ENCODE measurements at places on chromosomes 2 and 18. TPM values are rescaled to one million over a fixed set of nuclear protein-coding genes. Genes with fewer than 3 reads are reported as not detected.
A peak's percentile ranks its signal among the peaks of the same experiment; 100 is the strongest.

GRCh38 chr2:40480596-40480995 lies 28.7 kb upstream of the SLC8A1 start:
- no peaks in the 10 kb centered on the region for H3K27me3 ChIP-seq
- no peak overlapping the region for H3K27ac ChIP-seq
- no peak for DNase-seq
- no peaks in the 10 kb centered on the region for H3K36me3 ChIP-seq
- no peak overlapping the region for H3K4me3 ChIP-seq

DNA sequence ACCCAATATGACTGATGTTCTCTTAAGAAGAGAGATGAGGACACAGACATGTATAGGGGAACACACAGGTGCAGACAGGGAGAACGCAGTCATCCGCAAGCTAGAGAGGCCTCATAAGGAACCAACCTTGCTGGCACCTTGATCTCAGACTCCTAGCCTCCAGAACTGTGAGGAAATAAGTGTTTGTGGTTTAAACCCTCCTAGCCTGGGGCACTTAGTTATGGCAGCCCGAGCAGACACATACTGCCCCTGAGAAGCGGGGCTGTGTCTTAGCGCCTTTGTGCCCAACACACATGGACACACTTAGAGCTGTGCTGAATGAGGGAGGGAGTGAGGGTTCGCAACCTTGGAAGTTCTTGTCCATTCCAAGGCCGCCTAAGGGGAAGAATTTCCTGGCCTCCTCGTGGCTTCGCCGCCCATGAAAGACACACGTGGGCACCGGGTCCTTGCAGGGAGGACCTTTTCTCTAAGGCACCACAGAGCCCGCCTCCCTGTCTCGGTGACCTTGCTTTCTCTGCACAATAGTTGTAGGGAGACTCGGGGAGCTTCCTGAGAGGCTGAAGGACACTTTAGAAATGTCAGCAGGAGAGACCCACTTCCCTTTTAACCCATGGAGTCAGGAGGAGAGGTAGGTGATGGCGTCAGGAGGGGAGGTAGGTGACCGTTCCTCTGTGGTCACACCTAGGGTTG lies 224.5 kb upstream of the HDAC4 start:
- no peaks in the 10 kb centered on the region for H3K27me3 ChIP-seq
- H3K27ac ChIP-seq = no peak overlapping the region
- no peaks in the 10 kb centered on the region for H3K36me3 ChIP-seq

Gene ABHD1
- total RNA-seq = not detected

DNA sequence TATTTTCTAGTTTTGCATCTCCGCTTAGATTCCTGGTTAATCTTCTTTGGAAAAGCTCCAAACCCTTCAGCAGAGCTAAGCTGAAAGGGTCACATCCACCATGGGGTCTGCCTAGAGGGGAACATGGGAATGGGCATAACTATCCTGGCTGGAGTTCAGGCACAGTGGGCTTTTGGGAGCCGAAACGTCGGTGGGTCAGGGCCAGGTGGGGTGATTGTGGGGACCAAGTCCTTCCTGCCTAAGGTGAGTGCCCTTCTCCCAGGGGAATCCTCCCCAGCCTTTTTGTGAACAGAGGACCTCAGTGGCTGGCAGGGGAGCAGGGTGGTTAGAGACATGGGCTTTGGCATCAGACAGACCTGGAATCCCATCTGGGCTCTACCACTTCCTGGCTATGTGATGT lies 60.3 kb downstream of the CELF4 start:
- no peak overlapping the region for H3K4me3 ChIP-seq
- no peaks in the 10 kb centered on the region for H3K36me3 ChIP-seq
- H3K4me1 ChIP-seq = no peaks in the 10 kb centered on the region
- H3K27ac ChIP-seq = no peak overlapping the region
- peaks cover 13% of the 10 kb centered on the region for H3K27me3 ChIP-seq

Gene PRLH
- total RNA-seq = not detected

DNA sequence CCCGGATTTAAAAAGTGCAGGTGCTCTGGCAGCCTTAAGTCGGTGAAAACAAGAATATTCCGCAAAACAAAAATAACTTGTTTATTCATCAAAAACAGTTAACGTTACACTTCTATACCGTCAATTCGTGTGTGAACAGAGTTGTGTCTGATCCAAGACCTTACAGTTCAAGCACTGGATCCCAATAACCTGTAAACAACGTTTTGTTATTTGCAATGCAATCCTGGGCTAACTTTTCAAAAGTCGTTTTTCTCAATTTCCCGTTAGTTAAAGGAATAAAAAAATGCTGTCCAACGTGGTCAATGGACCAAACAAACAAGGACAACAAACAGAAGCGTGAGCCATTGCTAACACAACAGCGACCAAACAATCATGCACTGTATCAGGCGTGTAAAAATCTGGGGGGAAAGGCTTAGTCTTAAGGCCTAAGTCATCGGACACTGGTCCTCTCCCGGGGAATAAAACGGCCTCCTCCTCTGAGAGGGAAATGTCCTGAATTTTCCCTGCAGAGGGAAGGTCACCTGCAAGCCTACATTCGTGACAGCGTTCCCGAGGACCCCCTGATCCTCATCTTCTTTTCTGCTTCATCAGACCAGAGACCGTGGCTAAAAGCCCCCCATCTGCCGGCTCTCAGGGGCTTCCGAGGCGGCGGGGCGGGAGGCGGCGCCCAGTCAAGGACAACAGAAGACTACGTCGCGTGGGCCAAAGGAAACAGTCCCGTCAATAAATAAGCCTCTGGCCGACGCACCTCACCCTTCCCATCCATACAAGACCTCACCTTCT lies 490 bp downstream of the NDUFS1 start:
- H3K27me3 ChIP-seq = no peaks in the 10 kb centered on the region
- peaks cover 35% of the 10 kb centered on the region for H3K4me1 ChIP-seq
- H3K4me3 ChIP-seq = peak overlapping the region; percentile 95
- H3K27ac ChIP-seq = peak overlapping the region; percentile 94
- H3K36me3 ChIP-seq = peaks cover 25% of the 10 kb centered on the region
